Stimulated activated CD4-positive, alpha-beta T cell treated with anti-CD3 and anti-CD28 coated beads, Interleukin-4, amount 100 ng/mL, for 1 hour (primary cell): ENCODE measurements at places on chromosomes 16 and 17.

GRCh38 chr17:48102798-48103715 lies 1.8 kb upstream of the CBX1 start:
- DNase-seq, result peak; percentile 28

- no peak for DNase-seq
Measured at GRCh38 chr17:66441101-66441661, 138.8 kb downstream of the PRKCA start.

DNA sequence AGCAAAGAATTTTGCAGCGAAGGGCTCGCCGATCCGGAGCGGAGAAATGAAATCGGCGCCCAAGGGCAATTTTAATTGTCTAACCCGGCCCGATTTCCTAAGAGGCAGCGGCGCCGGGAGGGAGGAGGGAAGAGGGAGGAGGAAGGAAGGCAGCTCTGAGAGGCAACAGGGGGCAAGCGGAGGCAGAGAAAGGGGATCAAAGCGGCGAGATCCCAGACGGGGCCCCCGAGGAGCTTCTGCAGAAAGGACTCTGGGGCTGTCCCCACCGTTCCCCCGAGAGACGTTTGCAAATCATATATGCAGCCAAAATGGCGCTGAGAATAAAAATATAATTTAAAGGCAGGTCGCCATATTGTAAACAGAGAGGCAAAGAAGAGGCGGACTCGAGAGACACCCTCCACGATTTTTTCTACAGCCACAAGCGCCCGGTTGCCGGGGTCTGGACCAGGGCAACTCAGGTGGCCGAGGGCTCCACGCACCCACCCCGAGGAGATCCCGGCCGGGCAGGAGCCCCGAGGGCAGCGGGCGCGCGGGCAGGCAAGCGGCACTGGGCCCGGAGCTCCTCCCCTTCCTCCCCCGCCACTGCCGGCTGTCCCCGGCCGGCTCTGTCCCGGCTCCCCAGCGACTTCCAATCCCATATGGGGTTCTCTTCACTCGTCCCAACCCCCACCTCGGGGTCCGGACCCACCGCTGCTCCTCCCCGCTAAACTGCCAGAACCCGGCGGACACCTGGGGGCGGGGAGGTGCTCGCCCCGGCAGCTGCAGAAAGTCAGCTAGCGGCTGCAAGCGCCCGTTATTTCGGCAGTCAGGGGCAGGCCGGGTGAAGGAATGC lies 1.9 kb downstream of the PHF12 start:
- peak; percentile 78 for DNase-seq

GRCh38 chr17:77907497-77908461 lies 50.7 kb upstream of the TNRC6C start:
- DNase-seq, result no peak

- no peak for DNase-seq
Measured at GRCh38 chr17:67784364-67785121, 40.8 kb upstream of the BPTF start.

DNA sequence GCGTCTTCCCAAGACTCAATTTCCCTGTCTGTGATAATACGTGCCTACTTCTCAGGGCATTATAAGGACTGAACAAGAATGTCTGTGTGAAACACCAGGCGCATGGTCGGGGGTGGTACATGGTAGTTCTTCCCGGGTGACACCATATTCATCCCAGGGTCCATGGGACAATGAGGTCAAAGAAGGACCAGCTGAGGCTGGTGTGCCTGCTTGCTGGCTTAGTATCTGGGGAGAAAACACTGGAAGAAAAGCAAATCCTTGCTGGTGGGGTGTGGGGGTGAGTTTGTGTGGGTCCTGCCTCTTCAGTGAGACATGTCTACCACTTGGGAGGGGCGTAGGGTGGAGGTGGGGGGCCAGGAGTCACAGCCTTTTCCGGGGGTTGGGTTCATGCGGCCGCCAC lies 174.2 kb downstream of the RAB11FIP4 start:
- DNase-seq, result no peak

- no peak for DNase-seq
Measured at GRCh38 chr17:333626-334396, 18.8 kb downstream of the RPH3AL start.

DNA sequence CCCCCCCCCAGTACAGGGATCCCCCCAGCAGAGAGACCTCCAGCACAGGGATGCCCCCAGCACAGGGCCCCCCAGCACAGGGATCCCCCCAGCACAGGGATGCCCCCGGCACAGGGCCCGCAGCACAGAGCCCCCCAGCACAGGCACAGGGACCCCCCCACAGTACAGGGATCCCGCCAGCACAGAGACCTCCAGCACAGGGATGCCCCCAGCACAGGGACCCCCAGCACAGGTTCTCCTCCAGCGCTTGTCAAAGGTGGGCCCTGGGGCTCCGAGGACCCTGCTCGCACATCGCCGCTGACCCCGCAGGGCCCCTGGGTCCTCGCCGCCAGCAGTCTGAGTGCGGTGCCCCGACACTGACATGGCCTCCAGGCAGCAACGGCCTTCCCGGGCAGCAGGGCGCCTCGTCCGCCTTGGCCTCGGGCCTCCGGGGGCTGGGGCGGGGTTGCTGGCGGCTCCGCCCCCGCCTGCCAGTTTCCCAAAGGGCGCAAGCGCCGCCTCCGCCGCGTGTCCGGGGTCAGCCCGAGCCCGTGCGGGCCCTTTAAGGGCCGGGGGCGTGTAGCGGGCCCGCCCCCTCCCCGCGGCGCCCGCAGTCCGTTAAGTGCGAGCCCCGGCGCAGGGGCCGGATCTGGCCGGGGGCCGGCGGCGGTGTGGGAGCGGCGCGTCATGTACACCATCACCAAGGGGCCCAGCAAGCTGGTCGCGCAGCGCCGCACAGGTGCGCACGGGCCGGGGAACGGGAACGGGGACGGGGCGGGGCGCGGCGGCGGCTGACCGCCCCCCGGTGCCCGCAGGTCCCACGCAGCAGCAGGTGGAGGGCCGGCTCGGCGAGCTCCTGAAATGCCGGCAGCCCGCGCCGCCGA lies at the start of gene MCRIP2:
Gene MCRIP2, plus strand, starts transcription at position 503 of the 863 bp plus-strand sequence. Its CDS starts 164 bp downstream, at position 667.
- peak; percentile 75 for DNase-seq

DNA sequence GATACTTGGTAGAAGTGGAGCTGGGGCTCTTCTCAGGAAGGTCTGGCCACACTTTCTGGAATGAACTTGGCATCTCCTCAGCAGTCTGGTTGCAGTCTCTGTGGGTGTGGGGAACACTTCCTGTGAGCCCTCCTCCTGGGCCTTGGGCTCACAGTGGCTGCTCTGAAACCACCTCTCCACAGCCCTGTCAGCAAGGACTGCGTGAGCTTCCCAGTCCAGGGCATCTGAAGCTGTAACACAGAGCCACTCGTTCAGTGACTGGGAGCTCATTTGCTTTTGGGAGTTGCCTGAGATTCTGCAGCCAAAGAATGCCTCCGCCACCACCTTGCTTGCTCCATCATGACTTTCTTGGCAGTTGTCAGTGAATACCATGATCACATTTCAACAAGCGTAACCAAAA lies 60.0 kb downstream of the CLEC16A start:
- no peak for DNase-seq

DNA sequence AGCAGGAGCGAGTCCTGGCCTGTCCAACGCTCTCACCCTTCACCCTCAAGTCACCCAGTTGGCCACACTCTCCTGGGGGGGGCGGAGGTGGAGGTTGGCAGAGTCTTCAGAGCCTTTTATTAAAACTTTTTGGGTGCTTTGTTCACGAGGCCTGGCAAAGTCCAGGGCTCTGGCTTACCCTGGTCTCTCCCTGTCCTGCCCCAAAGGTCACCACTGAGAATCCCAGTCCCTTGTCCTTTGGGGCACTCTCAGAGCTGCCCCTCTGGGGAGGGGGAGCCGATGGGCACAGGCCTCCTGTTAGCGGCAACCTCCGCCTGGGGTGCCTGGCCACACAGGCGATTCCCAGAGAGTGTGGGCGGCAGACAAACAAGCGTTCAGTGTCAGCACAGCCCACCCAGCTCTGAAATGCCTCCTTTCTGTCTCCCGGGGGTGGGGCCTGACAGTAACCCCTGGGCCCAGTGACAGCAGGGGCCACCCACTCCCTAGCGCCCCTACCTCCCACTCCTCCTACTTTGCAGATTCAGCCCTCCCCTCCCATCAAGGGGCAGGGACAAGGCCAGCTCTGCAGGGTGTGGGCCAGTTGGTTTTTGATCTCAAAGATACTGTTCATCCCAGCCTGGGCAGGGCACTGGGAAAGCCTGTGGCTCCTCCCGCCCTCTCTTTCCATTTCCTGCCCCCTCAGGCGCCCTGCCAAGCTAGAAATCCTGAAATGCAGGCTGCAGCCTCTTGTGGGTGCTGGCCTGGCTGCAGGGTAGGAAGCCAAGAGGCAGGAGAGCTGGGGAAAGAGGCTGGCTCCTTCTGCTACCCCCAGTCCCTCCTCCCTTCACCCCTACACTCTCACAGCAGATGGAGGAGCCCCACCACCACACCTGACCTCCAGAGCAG lies 36.6 kb upstream of the EMP2 start:
- DNase-seq, result no peak

DNA sequence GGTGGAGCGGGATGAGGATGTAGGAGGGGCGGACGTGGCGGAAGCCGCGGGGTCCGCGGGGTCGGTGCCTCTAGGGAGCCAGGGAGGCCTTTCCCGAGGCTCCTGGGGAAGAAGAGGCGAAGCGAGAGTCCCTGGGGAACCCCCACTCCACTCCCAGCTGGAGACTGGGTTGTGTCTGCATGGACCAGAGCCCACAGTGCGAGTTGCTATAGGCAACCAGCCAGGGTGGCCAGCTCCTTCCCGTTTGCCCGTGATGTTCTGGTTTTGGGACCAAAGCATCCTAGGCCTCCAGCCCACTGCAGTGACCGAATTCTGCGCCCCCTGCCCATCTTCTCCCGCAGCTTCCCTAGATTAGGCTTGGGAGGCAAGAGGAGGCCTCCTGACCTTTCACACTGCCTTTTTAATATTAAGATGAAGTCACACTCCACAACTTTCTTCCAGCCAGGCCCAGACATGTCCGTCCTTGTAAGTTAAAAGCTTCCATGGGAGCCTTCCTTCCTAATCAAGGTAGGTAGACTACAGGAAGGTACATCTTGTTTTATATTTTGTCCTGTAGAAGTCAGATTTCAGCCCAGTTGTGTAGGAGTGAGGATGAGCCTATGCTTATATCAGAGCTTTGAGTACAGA lies 469 bp downstream of the AMZ2 start:
- no peak for DNase-seq

DNA sequence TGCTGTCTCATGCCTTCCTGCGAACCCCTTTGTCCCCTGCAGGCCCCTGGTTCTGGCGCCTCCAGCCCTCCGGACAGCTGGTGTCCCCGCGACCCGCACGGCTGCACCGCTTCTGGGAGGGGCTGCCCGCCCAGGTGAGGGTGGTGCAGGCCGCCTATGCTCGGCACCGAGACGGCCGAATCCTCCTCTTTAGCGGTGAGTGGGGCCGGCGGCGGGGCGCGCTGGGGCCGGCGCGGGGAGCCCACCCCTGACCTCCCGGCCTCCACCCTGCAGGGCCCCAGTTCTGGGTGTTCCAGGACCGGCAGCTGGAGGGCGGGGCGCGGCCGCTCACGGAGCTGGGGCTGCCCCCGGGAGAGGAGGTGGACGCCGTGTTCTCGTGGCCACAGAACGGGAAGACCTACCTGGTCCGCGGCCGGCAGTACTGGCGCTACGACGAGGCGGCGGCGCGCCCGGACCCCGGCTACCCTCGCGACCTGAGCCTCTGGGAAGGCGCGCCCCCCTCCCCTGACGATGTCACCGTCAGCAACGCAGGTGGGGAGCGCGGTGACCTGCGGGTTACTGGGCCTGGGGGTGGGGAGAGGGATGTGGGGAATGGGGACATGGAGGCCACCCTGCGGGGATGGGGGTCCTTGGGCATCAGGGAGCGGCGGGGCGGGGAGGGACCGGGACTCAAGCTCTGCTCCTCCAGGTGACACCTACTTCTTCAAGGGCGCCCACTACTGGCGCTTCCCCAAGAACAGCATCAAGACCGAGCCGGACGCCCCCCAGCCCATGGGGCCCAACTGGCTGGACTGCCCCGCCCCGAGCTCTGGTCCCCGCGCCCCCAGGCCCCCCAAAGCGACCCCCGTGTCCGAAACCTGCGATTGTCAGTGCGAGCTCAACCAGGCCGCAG lies 7.1 kb upstream of the IL32 start:
- peak; percentile 57 for DNase-seq

- DNase-seq, result no peak
Measured at GRCh38 chr16:8831450-8831849, 33.8 kb downstream of the PMM2 start.

DNA sequence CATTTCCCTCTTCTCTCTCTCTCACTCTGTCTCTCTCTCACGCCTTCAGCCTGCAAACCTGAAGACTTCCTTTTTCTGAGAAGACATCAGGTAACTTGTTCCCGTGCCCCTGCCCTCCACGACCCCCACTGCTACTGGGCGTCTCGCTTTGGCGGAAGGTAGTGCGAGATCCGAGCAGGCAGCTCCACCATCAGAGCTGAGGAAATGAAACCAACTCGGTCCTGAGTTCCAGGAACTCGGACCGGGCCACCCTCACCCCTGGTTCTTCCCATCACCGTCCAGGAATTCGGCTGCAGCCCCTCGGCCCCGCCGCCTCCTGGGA lies 585 bp downstream of the MLKL start:
- DNase-seq, result peak; percentile 24

DNA sequence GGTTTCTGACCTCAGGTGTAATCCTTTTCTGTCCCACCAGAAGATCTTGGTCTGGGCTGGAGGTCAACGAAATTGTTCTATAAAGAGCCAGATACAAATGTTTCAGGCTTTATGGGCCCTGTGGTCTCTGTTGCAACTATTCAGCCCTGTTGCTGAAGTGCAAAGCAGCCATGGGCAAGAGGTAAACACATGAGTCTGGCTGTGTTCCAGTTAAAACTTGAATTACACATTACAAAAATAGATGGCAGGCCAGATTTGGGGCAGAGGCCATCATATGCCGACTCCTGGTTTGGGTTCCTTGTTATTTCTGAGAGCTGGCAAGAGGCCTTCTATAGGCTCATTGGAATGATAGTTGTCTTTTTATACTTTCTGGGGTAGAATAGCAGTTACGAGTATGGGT lies 114.4 kb downstream of the SDR42E1 start:
- no peak for DNase-seq

DNA sequence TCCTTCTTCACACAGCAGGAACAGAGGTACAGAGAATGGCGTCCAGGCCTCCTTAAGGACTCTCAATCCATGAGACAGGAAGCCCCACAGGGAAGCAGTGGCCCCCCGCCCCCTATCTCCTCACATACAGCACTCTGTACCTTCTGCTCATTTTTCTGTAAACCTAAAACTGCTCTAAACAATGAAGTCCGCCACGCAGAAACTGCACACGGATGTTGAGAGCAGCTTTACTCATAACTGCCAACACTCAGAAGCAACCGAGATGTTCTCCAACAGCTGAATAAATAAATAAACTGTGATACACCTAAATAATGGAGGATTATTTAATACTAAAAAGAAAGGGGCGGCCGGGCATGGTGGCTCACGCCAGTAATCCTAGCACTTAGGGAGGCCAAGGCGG lies 9.9 kb downstream of the TBC1D16 start:
- no peak for DNase-seq

DNA sequence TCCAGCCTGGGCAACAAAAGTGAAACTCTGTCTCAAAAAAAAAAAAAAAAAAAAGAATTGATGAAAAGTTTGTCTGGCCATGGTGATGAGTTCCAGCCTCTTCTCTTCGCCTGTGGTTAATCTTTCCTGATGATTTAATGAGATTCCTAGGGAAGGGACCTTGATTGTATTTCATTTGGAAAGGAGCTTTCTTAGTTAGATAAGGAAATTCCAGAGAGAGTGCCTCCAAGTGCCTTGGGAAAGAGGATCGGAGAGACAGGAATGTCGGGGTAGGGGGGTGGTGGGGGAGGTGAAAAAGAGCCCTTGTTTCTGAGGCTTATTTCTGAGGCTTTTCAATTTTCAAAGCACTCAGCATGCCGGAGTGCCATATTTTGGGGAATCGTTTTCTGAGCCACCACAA lies 93.2 kb upstream of the SIAH1 start:
- DNase-seq, result no peak

- no peak for DNase-seq
Measured at GRCh38 chr17:74971842-74972106, 785 bp downstream of the HID1 start.
